DMS153 (cell line): ENCODE measurements at places on chromosomes 3 and 15.
A peak's percentile ranks its signal among the peaks of the same experiment; 100 is the strongest.

GRCh38 chr3:98553021-98553563, 21.3 kb downstream of the GPR15 start:
- no peak for DNase-seq

DNA sequence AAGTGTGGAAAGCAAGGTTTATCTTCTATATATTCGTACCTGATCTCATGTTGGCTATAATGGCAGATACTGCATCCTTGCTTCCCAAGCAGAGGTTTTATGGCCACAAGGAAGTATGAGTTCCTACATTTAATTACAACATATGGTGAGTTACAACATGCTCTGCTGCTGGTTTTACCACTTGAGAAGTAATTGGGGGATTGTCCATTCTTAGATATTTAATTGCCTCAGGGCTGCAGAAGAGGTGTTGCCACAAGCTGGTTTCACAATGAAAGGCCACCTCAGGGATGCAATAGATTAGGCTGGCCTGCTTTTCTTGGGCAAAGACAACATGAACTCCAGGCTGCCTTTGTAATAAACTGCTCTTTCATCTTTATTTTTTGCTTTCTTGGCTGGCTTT, 48.6 kb downstream of the RAP2B start:
- DNase-seq = no peak

DNA sequence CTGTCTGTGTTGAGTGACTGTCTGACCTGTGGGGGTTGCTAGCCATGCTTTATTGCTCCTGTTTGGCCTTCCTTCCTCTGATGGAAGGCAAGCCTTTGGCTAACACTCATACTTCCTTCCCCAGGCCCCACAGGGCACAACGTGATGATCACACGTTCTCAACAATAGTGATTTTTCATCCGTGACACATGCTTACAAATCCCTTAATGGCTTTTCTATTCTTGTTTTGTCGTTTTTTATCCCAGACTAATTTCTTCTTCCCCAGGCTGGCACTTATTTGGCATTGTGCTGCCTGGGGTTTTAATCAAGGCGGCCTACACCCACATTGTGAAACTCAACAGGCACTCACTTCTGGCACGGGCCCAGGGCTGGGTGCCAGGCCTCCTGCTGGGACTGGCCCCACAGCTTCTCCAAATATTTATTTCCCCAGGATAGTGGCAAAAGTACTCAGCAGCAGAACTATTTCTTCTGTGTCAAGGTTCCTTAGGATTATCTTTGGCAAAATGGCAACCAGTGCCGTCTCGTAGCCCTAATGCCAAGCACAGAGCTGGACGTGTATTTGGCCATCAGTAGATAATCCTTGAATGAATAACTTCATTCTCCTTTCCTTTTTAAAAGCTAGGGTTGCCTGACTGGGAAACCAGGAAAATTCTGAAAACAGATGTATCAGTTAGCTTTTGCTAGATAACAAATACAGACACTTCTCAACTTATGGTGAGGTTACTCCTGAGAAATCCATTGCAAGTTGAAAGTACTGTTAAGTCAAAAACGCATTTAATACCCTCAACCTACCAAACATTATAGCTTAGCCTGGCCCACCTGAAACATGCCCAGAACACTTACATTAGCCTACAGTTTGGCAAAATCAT, 30.6 kb downstream of the CMTM7 start:
- DNase-seq = peak; percentile 41

- no peak for DNase-seq
Observed at GRCh38 chr3:71651625-71652024, 68.1 kb upstream of the FOXP1 start.

DNA sequence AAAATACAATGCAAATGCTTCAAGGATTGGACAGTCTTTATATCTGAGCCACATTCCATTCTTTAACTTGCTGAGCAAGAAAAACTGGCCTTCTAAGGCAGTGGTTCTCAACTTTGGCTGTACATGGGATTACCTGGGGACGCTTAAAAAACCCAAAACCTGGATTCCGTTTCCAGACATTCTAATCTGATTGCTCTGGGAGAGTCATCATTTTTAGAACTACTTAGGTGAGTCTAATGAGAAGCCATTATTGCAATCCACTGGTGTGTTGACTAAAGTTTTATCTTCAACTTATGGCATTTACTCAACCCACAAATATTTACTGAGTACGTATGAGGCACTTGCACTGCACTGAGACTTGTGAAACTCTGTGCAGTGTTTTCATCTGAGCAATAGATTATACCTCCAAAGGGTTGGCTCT, 195.7 kb upstream of the ATP11B start:
- no peak for DNase-seq

DNA sequence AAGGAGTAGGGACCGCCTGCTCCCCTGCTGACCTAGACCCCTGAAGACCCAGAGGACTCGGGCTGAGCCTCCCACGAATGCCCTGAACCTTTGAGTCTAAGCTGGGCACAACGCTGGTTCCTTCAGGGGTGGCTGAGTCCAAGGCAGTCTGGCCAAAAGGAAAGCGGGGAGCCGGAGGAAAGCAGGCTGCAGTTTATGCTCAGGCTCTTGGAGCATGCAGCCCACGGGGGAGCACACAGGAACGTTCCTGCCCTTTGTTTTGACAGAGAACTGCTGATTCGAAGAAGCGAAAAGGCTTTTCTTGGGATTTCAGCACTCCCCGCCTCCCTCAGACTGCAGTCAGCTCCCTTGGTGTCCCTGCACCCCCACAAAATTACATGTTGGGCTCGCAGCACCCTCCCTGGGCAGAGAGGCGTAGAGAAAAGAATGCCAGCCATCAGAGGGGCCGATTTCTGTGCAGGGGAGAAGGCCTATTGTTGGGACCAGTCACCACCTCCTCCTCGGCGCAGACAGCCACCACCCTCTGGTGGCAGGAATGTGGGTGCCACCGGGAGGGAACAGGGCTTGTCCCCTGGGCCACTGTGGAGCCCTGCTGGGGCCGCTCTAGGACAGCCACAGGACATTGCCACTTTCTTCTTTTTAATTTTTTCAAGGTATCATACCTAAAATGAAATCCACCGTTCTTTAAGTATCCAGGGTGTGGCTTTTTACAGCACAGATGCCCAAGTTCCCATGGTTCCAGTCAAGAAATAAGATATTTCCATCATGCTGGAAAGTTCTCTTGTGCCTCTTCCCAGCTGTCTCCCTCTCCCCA, 72.2 kb downstream of the SMAD6 start:
- no peak for DNase-seq

GRCh38 chr3:48716508-48716981, 476 bp downstream of the IP6K2 start:
- no peak for DNase-seq

DNA sequence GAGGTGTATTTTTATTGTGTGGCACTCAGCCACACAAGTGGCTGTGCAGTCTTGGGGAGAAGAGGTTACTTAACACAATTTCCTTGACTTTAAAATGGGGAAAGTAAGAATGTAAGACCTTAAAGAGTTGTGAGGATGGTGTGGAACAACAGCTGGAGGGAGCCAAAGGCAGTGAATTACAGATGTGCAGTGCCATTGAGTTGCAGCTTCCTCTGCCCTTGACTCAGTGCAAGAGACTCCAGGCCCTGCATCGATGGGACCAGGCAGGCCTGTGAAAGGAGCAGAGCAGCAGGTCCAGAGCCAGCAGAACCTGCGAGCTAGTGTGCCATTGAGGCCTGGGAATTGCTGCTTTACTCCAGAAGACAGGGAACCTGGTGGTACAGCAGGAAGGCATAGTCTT, 27.2 kb downstream of the EEFSEC start:
- no peak for DNase-seq

GRCh38 chr3:18420555-18420954, 4.6 kb downstream of the SATB1 start:
- DNase-seq = no peak

- no peak for DNase-seq
Observed at GRCh38 chr3:23479026-23479425, 275.9 kb downstream of the UBE2E2 start.
